Substantia nigra (tissue), 51 donors: ENCODE measurements at places on chromosomes 7 and 10.

GRCh38 chr10:49293208-49293603, 5.8 kb upstream of the C10orf71 start:
- no peak for DNase-seq

- DNase-seq, result no peak
Observed at GRCh38 chr7:108249453-108249852, 119.3 kb upstream of the LAMB4 start.

DNA sequence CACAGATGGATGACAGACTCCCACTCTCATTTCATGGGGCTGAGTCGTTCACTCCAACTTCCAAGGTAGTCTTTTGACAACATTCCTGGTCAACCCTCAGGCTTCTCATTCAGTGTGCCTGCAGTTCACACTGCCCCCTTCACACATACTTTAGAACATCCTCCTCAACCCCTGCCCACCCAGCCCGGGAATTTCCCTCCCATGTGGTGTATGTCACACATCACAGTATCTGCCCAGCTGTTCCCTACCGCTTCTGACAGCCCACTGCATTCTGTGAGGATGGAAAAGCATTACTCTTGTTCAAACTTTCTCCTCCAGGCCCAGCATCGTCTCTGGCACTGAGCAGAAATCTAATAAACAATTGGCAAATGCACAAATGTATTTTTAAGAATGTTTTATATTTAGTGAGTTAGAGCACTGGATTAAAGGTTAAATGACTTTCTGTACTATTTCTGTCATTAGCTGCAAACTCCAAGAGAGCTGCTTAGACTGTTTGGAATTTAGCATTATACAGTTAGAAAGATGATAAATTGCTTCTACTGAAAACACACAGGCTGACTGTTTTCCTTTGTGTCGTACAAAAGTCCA, 110.4 kb downstream of the SFMBT2 start:
- DNase-seq, result no peak

GRCh38 chr7:66627151-66627681, 1.5 kb upstream of the KCTD7 start:
- no peak for DNase-seq

DNA sequence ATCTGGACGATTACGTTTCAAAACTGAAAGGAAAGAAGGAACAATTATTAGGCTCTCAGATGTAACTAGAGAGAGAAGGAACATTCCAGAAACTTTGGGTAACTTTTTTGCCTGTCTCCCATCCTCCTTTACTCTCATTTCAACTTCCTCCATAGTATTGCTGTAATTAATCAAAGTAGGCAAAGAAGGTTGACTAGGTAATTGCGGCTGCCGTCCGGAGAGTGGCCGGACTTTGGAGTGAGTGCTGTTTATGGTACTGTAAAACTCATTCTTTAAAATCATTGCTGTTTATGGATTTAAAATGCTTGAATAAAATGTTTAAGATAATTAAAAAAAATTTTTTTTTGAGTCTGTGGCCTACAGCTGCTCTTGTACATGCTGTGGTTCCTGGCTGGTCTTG, 56.4 kb downstream of the RBM33 start:
- no peak for DNase-seq
